Eye (tissue), 1 donor: ENCODE measurements at places on chromosomes 6 and 20.

- DNase-seq, result peak; percentile 45
These were observed 70.7 kb downstream of the SLX4IP start for GRCh38 chr20:10505827-10506226.

- DNase-seq, result no peak
These were observed 127.2 kb upstream of the ECI2 start for GRCh38 chr6:4262526-4262925.

GRCh38 chr6:118408863-118409262 is 139.2 kb upstream of the PLN start:
- no peak for DNase-seq

- DNase-seq, result no peak
These were observed 168.0 kb upstream of the NOX3 start for GRCh38 chr6:155623450-155624178.

DNA sequence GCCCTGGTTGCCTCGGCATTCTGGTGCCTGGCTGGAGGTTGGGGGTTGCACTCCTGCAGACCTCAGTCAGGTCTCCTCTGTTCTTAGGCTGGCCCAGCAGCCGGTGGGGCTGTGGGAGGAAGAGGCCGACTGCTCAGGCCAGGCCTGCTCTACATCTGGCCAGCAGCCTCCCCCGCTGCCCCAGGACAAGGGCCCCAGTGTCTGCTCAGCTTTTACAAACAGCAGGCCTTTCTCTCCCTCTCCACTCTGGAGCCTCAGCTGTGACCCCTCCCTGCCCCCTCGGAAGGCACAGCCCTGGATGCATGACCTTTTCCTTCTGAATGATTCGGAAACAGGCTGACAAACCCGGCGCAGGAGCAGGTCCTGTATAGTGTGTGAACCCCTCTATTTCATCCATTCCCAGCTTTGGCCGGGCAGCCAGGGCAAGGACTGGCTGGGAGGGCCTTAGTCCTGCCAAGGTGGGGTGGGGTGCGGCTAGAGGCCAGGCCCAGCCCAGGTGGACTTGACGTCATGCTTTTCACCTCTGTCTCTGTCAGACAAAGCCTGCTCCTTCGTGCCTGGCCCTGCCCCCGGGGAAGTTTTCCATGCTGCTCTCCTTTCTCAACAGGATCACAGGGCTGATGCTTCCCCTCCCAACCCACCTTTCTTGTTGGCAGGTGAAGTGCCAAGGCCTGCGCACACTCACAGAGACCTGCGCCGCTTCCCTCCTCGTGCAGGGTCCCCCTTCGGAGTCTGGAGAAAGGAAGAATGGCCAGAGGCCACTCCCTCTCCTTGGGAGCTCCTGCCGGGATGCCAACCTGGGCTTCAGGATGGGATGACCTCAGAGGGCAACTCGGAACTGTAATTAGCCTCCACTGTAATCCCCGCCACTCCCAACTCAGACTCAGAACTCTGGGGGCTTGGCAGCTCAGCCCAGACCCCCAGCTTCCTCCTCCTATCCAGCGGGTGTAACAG is 10.1 kb upstream of the ITPR3 start:
- DNase-seq, result peak; percentile 62

- no peak for DNase-seq
These were observed 119.3 kb upstream of the NAA20 start for GRCh38 chr20:19897891-19898290.

DNA sequence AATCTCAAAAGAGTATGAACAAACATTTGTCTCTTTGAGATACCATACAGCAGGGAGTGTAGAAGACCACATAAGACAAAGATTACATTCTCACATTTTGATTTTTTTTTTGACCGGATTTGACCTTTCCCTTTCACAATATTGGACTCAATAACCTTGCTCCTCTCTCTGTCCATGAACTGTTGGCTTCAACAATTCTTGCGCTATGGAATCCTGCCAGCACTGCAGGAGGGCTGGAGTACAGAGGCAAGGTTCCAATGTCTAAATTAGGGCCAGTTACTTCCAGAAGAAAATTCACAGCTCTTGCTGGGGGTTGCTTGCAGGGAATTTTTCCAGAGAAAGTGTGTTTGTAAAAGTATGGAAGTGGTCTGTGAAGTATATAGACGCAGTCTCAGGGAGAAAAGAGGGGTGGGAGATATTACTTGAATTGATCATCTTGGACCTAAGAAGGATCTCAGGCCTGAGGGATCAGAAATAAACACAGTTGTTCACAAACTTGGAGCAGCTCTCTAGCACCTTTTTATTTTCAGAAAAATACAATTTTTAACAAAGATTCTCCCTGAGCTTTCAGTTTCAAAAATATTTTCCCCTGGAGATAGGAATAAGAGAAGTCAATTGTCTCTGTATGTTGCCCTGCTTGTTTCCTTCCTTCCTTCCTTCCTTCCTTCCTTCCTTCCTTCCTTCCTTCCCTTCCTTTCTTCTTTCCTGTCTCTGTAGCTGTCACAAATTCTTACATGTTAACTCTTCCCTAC is 765.9 kb downstream of the BCKDHB start:
- DNase-seq, result peak; percentile 12

DNA sequence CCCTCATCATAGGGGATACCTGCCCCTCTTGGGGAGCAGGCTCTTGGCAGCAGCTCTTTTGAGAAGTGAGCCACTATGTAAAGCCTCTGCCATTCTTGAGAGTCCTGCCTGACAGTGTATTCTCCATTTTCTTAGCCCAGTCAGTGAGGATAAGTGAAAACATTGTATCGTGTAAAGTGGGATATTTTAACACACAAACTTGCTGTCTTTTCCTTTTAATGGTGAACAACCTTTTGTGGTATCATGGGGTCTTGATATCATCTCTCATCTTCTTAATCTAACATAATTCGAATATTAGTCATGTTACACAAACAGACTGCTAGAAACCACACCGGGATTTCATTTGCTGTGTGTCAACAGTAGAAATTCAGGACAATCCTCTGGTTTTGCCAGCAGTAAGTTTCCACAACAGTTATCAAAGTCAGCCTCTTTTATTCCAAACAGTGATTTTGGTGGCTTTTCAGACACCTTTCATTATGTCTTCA is 136.2 kb downstream of the HIVEP1 start:
- no peak for DNase-seq

- no peak for DNase-seq
These were observed 108.1 kb upstream of the DUSP22 start for GRCh38 chr6:184161-184700.

DNA sequence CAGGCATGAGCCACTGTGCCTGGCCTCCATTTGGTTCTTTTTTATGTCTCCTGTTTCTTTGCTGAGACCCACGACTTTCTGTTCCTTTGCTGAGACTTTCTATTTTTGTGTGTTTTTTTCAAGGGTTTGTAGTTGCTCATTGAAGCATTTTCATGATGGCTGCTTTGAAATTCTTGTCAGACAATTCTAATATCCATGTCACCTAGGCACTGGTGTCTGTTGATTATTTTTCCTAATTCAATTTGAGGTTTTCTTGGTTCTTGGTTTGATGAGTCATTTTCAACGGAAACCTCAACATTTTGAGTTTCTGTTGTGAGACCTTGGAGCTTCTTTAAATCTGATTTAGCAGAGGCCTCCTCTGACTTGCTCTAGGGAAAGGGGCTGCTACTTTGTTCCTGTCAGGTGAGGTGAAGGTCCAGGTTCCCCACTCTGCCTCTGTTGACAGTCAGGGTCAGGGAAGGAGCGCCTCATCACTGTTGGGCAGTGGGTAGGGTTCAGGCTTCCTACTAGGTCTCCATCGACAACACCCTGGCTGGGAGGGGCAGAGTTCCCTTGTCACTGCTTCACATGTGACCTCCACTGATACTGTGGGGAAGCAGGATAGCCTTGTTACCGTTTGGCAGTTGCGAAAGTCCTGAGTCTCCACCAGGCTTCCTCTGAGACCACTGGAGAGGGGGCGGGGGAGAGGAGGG is 67.2 kb upstream of the RNF24 start:
- peak; percentile 75 for DNase-seq

DNA sequence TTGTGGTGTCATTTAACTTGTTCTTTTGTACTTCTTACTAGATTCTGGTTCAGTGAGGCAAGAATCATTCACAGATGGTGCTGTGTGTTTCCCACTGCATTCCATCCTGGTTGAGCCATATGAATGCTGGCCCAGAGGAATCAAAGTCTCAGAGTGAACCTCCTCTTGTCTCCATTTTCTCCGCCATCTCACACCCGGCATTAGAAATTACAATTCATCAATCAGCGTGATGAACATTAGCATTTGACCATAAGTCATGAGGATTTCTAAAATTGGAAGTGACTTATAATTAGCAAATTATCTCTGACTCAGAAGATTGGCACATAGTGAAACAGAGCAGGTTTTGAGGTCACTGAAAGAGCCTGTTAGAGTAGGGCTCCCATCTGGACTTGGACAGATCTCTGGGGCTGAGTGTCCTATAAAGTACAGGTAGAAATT is 25.2 kb downstream of the TNFAIP3 start:
- DNase-seq, result no peak
